ENCODE measurements at places on chromosomes 7 and 10.

DNA sequence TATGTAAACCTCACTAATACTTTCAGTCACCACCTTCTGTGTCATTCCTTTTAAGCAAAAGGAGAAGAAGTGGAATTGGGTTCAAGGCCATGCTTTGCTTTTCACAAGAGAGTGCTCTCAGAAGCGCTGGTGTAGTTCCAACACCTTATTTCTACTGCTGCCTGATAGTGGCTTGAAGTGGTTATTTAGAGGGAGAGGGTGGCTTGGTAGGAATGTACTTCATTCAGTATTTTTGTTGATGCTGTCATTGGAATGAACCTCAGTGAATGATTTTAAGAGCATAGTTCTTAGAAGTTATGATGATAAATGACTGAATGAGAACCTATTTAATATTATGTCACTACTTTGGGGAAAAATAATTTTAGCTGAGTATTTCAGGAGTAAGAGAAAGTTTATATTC lies 396.7 kb downstream of the EXOC4 start:
- DNase-seq, result no peak

GRCh38 chr7:82517050-82517449 lies 73.5 kb upstream of the CACNA2D1 start:
- no peak for DNase-seq

DNA sequence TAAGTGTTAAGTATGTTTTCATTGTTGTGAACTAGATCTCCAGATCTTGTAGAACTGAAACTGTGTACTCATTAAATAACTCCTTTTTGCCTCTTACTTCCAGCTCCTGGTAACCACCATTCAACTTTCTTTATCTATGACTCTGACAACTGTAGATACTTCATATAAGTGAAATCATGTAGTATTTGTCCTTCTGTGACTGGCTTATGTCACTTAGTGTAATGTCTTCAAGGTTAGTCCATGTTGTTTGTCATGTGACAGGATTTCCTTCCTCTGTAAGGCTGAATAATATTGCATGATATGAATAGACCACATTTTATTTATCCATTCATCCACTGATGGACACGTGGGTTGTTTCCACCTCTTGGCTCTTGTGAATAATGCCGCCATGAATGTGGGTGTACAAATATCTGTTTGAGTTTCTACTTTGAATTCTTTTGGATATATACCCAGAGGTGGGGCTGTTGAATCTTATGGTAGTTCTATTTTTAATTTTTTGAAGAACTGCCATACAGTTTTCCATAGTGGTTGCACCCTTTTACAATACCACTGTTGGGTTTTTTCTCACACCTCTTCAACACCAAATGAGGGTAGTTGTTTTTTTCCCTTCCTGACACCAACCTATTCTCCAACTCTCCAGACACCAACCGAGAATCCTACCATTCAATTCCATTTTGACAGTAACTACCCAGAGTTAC lies 10.7 kb upstream of the FMC1 start:
- no peak for DNase-seq

- DNase-seq, result no peak
These were observed 103.9 kb upstream of the TNS3 start for GRCh38 chr7:47685712-47686376.

Data from skeletal muscle cell (primary cell).